Renal pelvis (tissue), 12 donors: ENCODE measurements at places on chromosomes 3 and 15. TPM values are rescaled to one million over a fixed set of nuclear protein-coding genes. Genes with fewer than 3 reads are reported as not detected.

Gene ACKR4
- 3.1 TPM for polyA plus RNA-seq

Gene GMNC
- 6.0 TPM for polyA plus RNA-seq

Gene XCR1
- polyA plus RNA-seq = 0.14 TPM

Gene SCAANT1
- polyA plus RNA-seq = 3.3 TPM

Gene ITIH3
- 5.5 TPM for polyA plus RNA-seq

Gene NEO1
- 149 TPM for polyA plus RNA-seq

Gene SNX1
- 120 TPM for polyA plus RNA-seq

DNA sequence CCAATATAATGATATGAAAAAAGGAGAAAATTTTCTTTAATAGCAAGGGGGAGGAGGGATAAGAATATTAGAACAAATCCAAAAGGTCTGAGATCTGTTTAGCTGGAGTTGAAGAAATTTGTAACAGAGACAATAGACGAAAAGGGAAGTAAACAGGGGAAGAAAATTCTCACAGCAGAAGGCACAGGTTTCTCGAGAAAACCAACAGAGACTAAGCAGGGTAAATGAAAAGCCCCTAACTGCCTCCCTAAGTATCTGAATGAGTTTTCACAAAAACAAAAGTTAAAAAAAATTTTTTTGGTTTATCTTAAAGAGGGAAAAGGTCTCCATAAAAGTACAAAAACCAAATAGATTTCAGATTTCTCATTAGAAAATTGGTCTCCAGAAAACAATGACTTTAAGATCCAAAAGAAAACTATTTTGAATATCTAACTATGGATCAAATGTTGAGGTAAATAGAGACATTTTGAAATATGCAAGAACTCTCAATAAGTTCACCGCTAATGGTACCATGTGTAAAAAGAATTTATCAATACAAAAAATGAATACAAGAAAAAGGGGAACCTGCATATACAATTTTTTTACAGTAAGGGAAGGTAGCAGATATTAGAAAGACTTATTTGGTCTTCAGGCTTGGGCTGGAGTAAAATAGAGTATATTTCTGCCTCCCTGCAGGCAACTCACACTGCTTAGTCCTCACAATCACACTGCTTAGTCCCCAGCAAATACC lies 23.9 kb upstream of the NEK10 start:
- DNase-seq = no peak

- DNase-seq = no peak
Observed at GRCh38 chr3:186057594-186057993, 51.3 kb downstream of the ETV5 start.

GRCh38 chr3:14152233-14152962 lies 26.0 kb downstream of the XPC start:
- DNase-seq = no peak

DNA sequence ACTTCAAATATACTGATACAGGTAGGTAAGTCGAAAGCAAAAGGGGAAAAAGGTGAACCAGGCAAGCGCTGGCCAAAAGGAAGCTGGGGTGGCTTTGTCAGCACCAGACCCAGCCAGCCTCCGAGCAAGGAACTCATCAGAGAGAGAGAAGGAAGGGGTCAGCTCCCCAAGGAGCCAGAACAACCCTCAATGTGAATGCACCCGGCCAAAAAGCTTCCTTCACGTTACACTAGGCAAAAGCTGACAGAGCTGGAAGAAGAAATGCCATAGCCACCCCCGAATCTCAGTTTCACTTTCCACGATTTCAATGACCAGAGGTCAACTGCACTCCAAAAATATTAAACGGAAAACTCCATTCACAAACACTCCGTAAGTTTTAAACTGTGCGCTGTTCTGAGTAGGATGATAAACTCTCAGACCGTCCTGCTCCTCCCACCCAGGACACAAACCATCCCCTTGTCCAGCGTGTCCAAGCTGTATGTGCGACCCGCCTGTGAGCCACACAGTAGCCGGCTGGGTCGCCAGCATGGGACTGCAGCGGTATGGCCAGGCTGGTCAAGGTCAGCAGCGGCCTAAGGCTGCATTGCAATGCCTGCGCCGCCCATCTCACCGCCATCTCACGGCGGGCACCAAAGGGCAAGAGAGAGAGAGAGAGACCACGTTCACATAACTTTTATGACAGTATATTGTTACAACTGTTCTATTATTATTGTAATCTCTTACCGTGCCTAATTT lies 29.7 kb downstream of the CYFIP1 start:
- no peak for DNase-seq

DNA sequence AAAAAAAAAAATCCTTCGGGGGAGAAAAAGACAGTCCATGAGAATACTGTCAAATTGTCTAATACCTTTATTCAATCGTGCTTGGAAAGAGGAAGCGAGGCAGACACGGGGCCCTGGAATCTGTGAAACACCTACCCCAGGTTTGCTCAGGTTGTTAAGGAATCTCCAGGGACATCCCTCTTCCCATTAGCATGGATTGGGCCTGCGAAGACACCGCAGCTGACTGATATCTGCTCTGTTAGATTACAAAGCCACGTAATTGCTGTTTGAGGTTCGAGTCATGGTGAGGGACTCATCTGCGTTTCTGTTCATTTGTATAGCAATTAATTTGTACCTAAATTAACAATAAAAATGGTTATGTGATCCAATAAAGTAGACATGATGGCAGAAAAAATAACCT lies 91.0 kb downstream of the BDH1 start:
- DNase-seq = no peak

DNA sequence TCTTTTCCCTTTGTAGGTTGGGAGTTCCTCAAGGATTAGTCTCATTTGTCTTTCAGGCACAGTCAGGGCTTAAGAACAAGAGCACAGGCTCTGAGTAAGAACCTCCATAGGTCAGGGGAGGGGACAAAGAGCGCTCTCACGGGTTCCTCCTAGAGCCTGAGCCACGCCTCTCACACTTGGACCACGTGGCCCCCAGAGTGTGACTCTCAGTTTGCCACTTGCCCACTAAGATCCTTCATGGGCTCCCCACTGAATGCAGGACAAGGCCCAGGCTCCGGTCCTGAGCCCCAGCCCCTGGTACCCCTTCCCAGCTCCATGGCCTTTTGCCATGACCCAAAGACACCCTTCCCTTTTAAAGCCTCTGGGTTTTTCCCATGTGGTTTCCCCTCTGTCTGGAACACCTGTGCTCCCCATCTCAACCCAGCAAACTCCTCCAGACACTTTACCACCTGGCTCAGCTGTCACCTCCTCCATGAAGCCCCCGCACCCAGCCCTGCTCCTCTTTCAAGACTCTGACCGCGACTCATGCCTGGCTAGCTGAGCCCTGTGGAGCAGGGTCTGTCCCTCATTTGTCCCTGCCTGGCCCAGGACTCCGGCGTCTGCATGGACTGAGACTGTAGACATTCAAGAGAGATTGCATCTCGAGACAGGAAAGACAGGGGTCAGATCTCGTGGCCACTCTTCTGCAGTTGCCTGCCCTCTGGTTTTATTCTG lies 32.7 kb downstream of the IQSEC1 start:
- DNase-seq = no peak

GRCh38 chr15:94252906-94253491 lies 21.6 kb downstream of the MCTP2 start:
- DNase-seq = no peak

DNA sequence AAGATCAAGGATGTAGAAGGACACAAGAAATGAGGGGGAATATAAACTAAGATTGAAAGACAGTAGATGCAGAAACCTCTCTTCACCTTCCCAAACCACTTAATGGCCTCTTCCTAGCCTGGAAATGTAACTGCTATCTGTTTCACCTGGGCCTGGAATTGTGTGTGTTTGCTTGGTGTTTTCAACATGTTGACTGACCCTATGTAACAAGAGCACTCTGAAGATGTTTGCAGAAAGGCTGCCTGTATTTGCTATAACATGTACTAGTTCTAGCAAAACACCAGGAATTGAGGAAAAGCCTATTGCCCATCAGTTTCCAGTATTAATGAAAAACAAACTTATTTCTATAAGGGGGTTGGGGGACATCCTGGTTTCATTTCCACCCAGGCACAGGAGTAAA lies 248.3 kb downstream of the WDR72 start:
- no peak for DNase-seq

DNA sequence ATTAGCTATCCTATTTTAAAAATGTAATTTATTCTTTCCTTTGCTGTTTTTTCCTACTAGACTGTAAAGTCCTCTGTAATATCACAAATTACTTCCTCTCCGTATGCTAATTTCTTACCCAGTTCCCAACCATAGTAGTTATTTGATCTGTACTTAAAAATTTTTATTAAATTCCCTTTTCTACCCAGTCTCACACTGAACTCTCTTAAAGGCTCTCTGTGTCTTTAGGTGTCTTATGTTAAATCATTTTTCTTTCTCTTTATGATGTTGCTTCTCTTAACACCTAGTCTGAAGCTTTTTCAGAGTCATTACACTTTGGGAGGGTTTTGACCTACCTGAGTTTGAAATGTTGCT lies 378.6 kb downstream of the NSUN3 start:
- no peak for DNase-seq

- peak; percentile 37 for DNase-seq
Observed at GRCh38 chr15:60337076-60337475, 60.7 kb downstream of the ANXA2 start.

- DNase-seq = peak; percentile 72
Observed at GRCh38 chr3:48232734-48233133, 8.2 kb upstream of the ZNF589 start.

- DNase-seq = no peak
Observed at GRCh38 chr15:48954538-48954937, 9.2 kb downstream of the SHC4 start.

DNA sequence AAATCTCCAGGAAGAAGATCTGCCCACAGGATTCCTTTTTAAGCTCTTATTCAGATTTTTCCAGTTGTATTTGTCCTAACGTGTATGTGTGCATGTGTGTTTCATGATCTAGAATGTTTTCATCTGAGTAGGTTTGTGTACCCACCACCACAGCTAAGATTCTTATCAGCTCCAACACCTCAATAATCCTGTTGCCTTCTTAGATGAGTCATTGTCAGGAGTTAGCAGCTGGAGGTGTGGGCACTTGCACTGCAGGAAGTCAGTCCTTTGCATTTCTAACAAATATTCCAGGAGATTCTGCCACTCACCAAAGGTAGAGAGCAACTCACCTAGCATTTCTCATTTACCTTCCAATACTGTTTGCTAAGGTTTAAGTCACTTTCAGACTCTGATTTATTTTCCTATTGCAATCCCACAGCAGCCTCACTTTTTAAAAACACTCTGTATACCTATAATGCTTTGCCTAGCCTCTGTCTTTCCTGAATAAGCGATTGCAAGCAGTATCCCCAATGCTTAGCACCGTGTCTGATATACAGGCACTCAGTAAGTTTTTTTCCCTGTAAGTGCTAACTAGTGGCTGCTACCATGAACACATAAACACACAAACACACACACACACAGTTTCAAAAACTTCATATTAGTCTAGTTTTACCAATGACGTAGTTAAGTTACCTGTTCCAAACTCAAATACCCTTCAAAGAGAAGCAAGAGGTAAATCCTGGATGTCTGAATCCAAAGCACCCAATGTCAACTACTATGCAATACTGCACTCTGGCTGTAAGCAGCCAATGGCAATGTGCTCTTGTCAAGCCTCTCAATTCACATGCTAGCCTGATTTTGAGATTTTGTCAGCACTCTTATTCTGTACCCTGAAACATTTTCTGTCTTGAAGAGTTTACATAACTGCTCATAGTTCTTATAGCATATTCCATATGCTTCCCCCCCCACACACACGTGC lies 713.5 kb upstream of the LMCD1 start:
- no peak for DNase-seq

DNA sequence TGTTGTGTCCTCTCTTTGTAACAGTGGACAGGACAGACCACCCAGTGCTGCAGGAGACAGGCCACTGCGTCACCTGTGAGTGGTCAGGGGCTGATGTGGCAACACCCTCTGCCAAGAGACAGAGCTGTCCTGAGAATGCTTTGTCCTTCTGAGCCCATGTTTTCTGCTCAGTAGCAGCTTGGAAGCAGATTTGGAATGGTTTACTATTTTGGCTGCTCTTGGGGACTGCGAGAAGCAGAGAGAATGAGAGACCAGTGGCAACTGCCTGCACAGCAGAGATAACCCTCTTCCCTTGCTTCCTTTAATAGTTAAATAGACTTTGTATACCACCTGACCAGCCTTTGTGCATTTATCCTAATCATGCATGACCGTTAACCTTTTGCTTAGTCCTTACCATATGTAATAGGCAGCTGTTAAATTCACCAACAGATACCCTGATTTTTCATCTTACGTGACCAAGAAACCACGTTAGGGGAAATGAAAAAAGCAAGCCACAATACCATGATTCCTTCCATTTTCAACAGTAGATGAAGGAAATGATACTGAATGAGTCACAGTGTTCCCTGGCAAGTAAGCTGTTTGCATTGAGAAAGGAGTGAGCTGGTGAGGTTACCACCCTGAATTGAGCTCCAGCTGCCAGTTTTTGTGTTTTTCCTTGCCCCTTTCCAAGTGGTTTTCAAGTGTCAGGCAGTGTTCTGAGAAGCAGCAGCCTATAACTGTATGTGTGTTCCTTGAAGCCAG lies 35.5 kb downstream of the B3GALNT1 start:
- no peak for DNase-seq

DNA sequence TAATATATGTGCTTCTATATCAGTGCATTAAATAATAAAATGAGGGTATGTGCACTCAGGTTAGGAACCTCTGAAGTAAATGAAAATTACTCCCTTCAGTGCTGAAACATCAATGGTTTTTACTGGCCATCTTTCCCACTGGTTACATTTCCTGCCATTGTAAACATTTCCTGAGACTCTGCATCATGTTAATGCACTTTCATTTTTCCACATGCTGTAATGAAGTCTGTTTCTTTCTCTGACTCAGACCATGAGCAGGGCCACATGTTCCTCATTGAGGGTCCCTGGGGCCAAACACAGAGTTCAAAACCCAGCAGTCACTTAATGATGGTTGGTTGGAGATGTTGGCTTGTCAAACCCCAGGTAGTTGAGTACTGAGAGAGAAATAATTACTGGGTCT lies 15.3 kb downstream of the FAM3D start:
- no peak for DNase-seq
